ENCODE measurements at places on chromosomes 1 and 21. TPM values are rescaled to one million over a fixed set of nuclear protein-coding genes. Genes with fewer than 3 reads are reported as not detected.

- no peak for DNase-seq
Observed at GRCh38 chr1:23567996-23568607, 8.8 kb upstream of the ID3 start.

FAM72D gene
- total RNA-seq = 0.32 TPM

DNA sequence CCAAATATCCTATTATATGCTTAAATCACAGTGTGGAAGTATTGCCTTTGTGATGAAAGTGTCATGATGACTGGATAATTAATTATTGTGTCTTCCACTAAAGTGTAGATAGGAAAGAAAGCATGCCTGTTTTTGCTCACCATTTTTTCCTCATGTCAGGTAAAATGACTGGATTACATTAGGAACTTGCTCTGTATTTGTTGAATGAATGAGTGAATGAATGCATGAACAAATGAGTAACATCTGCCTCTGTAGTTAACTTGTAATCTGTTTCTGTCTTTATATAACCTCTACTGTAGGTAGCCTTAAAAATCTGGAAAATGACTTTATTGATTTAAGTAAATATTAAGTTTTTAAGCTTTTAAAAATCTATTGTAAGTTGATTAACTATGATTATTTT lies 2.9 kb upstream of the PTPRC start:
- no peak for DNase-seq

- no peak for DNase-seq
Observed at GRCh38 chr1:245133995-245134715, 20.6 kb upstream of the KIF26B start.

DNA sequence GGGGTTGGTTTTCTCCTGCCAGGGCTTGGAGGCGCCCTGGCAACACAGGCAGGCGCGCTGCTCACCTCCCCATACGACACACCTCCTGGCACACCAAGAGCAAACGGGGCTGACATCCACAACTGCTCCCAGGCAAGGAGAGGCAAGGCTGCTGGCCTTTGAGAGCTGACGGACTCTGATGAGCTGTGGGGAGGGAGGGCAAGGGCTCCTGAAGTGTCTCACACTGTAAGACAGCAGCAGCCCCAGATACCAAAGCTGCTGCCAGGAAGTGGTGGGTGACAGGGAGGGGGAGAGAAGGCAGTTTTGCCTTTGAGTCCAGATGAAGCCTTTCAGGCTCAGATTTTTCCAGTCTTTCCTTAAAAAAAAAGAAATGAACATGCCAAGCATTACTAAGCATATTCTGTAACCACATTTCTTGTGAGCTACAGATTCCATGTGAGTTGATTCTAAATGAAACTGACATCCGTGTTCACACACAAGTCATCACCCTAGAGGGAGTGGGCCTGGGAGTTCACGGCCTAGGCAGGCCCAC lies 24.3 kb downstream of the PGBD5 start:
- DNase-seq = no peak

DNA sequence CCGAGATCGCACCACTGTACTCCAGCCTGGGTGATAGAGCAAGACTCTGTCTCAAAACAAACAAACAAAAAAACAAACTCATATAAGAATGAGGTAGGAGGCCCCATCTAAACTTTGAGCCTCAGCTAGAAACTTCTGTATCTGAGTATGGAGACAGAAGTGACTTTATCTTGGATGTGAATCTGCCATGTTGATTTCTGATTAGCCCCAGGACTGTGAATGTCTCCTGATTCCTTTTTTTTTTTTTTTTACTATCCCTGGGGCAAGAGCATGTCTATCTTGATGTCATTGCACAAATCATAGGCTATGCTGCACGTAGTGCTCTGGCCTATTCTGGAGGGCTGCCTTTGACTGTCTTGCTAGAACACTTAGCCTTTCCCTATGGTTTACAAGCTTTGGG lies 211.0 kb downstream of the PTPRU start:
- no peak for DNase-seq

- DNase-seq = no peak
Observed at GRCh38 chr1:229397762-229398161, 36.1 kb downstream of the ACTA1 start.

DNA sequence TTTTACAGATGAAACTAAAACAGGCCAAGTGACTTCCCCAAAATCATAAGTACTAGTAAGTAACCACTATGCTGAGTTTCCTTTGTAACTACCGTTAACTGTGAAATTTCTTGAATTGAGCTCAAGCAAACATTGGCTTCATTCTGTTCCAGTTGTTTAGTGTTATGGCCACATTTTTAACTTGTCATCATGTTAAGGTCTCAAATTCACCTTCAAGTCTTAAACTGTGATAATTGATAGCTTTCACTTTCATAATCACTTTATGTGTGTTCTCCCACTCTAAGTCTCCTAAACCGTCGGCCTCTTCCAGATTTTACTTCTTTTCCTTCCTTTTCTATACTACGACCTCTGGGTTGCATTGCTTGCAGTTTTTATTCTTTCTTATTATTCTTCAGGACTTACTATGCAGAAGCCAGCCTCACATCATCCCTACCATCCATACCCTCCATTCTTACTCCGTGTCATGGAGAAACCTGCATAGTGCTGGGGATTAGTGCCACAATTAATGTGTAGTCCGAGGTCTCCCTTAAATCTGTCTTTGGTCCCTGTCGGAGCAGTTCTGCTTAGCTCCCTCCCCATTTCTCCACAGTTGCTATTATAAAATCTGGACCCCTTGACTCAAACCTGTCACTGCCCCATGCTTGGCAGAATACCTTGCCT lies 5.8 kb downstream of the KIF1B start:
- no peak for DNase-seq

FAM76A gene
- total RNA-seq = 34.2 TPM

DNA sequence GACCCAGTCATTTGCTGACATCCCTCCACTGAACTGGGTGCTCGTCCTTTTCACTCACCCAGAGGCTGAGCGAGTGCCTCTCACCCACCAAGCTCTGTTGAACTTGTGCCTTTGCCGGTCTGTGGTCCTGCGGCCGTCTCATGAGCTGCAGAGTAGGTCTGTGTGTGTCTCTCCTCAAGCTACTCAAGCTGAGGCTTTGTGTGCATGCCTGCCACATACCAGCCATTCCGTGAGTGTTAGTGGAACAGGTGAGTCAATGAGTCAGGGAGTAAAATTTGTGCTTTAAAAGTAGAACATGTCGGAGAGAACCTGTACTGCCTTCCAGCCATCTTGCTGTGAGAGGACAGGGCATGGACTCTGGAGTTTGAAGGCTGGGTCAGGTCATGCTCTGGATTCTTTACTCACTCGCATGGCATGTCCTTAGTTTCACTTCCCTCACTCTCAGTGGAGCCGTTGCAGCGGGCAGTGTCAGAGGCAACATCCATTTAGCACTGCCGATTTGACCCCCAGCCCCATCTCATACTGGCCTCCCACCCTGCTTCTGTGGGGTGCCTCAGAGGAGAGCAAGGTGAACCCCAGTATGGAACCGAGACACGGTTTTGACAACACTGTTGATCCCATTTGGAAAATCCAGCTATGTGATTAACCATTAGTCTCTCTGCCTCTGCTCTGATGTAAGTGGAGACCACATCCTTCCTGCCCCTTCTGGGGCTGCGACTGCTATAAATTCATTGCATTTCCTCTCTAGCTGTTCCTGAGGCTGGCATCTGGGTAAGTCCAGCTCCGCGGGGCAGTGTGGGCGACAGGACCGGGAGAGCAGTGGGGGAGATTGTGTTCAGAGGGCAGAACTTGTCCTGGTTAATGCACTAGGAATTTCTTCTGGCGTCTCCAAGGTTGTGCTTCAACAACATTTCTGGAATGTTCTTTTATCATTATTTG lies at the start of gene NLRP3:
NLRP3 (plus strand) TSS at position 751 of the 939 bp plus-strand sequence. CDS start 2,628 bp downstream, outside the sequence.
- DNase-seq = no peak

GRCh38 chr1:206491616-206492015 lies 15.7 kb upstream of the RASSF5 start:
- DNase-seq = no peak

AMY2A gene
- not detected for total RNA-seq

DNA sequence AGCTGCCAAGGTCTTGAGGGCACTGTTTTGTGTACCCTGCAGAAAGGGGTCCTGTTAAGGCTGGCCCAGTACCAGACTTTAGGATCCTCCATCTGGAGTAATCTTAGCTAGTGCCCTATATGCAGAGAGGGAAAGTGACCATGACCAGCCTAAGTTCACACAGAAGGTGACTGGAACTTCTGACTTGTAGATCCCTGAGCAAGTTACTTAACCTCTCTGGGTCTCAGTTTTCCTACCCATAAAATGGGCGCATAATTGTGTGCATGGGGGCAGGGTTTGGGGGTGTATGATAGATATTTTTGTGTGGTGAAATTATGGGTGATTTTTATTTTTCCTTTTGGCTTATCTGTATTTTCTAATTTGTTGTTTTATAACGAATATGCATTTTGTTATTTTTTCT lies 3.3 kb upstream of the SHISAL2A start:
- no peak for DNase-seq

GRCh38 chr1:224333309-224333926 lies 3.4 kb upstream of the NVL start:
- DNase-seq = no peak

HMGCS2 gene
- total RNA-seq = 0.16 TPM

GRCh38 chr1:32773018-32773763 lies 44.0 kb downstream of the YARS1 start:
- DNase-seq = peak; percentile 86

DNA sequence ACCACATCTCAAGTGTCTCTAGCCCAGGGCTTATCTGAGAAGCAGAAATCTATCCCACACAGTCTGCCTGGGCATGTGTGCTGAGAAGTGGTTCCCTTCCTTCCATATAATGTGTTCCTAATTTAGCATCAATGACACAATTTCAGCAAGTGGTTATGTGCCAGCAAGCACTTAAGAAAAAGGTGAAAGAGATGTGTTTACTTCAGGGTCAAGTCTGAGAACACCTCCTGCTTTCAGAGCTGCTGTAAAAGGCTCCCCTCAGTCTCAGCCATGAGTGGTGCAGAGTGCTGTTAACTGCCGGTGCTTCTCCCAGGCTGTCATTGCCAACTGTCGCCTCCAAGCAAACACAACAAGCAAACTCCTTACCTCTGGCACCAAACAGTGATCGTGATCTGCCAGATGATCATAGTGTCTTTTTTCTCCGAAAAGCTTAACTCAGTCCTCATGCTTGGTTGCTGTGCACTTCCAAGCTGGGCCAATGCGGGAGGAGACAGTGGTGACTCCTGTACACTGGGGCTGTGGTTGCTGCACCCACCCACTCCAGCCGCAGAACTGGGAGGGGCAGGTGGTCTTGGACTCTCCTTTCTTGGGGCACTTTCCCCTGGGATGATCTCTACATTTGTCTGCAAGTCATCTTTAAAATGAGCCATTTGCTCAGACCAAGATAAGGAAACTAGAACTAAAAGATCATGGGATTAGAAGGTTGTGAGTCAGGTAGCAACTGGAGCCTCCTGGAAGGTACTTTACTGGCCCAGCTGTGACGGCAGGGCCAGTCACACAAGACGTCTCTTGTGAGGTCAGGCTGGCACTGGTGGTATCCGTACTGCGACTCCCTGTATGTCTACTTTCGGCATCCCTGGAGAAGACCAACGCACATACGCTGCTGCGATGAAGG lies 32.4 kb downstream of the ATP1A1 start:
- DNase-seq = no peak

GRCh38 chr21:28669321-28669720 lies 323.4 kb downstream of the LTN1 start:
- no peak for DNase-seq
